ENCODE measurements at places on chromosomes 2 and 18.

DNA sequence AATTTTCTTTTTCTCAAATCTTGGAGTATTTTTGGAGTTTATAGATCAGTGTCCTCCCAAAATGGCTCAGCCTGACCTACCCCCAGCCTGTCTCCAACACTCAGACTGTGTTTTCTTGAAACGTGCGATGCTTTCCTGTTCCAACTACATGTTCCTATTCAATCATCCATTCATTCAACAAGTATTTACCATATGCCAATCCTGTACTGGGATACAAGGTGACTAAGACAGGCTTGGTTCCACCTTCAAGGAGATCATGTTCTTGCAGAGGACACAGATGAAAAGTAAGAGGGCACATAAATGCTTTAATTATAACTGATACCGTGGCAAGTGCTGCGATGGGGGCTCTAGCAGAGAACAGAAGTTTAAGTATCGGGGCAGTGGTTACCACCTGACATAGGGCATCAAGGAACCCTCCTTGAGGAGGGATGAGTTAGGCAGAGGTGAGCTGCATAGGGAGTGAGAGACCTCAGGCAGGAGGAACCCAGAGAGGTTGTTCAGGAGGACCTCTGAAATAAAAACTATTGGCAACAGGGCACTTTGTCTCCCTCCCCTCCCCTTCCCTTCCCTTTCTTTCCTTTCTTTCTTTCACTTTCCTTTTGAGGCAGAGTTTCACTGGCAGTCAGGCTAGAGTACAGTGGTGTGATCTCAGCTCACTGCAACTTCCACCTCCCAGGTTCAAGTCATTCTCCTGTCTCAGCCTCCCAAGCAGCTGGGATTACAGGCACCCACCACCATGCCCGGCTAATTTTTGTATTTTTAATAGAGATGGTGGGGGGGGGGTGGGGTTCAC lies 469.0 kb downstream of the EPHA4 start:
- no peak for DNase-seq

DNA sequence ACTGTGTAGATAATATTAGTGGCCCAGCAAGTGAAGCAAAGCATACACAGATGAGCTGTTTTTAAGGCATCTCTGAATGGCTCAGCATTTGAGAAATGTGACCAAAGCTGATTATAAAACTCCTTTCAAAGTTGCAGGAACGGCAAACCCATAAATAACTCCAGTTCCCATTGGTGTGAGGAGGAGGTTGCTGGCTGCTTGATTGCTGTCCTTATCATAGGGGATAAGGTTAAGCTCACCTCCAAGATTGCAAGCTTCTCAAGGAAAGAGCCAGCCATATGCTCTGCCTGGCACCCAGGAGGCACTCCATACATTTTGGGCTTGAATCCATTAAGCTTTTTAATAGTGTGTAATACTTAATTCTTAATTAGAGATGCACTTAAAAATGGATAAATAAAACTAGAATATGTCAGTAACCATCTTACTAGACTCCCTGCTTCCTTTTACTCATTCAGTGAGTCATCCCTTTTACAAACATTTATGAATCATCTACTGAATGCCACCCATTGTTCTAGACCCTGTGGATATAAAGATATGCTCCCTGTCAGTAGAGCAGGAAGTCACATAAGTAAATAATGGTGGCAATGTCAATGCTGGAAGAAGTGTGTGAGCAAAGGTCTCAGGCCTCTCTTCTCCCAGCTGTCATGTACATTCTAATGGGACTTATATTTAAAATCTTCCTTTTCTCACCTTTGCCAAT lies 99.3 kb downstream of the SPATS2L start:
- DNase-seq, result no peak

- no peak for DNase-seq
These were observed 102.8 kb upstream of the CYP1B1 start for GRCh38 chr2:38178556-38179419.

DNA sequence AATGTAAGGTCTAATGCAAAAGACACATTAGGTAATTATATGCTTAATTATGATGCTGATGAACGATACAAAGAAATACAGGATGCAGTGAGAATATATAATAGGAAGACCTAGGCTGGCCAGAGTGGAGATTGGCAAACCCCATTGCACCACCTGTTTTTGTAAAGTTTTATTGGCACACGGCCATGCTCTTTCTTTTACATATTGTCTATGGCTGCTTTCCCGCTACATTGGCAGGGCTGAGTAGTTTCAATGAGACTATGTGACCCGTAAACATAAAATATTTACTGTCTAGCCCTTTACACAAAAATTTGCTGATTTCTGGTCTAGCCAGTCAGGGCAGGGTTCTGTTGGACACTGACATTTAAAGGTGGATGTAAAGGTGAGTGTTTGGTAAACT lies 5.4 kb downstream of the SEC11C start:
- DNase-seq, result no peak

DNA sequence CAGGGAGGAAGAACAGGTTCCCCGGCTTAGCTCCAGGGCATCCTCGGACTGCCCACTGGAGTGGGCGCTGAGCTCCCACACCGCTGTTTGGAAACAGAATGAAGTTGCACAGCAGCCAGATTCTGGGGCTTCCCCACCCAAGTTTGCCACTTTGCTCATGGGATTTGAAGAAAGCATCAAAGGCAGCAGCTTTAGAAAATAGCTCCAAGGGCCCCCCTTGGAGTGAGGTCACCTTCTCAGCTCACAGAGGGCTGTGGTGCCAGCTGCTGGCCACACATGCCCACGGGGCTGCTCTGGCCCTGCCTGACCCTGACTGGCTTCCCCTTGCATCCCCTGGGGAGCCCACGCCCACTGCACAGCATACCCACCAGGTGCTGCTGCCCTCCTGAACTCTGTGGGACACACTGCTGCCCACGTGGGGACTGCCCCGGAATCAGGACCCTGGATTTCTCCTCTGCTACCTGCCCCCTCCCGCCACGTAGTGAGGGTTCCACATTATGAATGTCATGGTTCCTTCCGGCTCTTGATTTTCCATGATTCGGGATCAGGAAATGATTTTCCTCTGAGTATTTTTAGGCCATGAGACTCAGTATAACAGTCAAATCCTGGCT lies 70.3 kb downstream of the TGOLN2 start:
- no peak for DNase-seq
